Muscle of back (tissue), 13 donors: ENCODE measurements at places on chromosomes 3 and 15. TPM values are rescaled to one million over a fixed set of nuclear protein-coding genes. Genes with fewer than 3 reads are reported as not detected.

DNA sequence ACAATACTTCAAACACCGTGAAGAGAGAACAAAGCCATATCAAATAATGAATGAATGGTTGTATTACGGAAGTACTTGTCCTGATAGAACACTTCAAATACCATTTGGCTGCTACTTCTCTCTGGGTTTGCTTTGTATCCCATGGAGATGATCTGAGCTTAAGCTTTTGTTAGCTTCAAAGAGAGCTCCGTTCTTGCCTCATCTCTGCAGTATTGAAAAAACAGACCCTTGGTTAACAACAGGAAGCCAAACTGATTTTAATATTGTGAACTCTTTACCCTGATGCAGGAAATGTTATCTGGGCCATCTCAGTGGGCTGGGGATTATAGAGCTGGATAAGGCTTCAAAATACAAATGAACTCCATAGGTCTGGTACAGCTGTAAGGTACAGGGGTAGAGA, 101.0 kb downstream of the CHL1 start:
- no peak for DNase-seq

The VEPH1 gene
- 1.7 TPM for polyA plus RNA-seq

The GOLGA8R gene
- 6.8 TPM for polyA plus RNA-seq

The RBPMS2 gene
- polyA plus RNA-seq = 5.6 TPM

GRCh38 chr3:30692498-30693130, 86.2 kb downstream of the TGFBR2 start:
- DNase-seq = no peak

DNA sequence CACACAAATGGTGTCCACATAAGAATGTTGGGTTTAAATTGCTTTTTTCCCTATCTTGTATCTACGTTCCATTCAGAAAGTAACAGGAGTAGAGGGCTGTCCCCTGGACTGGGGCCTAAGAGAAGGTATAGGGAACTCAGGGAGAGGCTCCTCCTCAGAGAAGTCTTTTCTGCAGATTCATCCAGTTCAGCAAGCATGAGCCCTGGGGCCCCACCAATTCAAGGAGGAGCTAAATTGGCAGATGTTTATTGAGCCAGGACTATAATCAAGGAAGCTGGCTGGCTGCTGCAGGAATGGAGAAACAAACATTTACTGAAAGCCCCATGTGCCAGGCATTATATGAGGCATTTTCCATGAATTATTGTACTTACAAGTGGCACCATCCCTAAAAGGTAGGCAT, 22.1 kb upstream of the LARS2 start:
- DNase-seq = no peak

DNA sequence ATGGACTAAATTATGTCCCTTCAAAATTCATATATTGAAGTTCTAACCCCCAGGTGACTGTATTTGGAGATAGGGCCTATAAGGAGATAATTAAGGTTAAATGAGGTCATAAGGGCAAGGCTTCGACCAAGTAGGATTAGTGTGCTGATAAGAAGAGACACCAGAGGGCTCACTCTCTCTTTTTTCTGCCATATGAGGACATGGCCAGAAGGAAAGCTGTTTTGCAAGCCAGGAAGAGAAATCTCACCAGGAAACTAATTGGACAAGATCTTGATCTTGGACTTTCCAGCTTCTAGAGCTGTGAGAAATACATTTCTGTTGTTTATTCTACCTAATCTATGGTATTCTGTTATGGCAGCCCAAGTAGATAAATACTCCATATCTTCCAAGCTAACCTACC, 503.6 kb upstream of the NAALADL2 start:
- DNase-seq = no peak

- peak; percentile 27 for DNase-seq
Measured at GRCh38 chr3:161475905-161476304, 20.7 kb upstream of the OTOL1 start.

- DNase-seq = no peak
Measured at GRCh38 chr15:71822890-71823630, 12.7 kb downstream of the NR2E3 start.

The SLC6A6 gene
- 3.6 TPM for polyA plus RNA-seq

The UBAP1L gene
- polyA plus RNA-seq = 3.1 TPM

GRCh38 chr15:92848464-92848851, 51.7 kb upstream of the CHD2 start:
- no peak for DNase-seq

The CDHR4 gene
- polyA plus RNA-seq = not detected

DNA sequence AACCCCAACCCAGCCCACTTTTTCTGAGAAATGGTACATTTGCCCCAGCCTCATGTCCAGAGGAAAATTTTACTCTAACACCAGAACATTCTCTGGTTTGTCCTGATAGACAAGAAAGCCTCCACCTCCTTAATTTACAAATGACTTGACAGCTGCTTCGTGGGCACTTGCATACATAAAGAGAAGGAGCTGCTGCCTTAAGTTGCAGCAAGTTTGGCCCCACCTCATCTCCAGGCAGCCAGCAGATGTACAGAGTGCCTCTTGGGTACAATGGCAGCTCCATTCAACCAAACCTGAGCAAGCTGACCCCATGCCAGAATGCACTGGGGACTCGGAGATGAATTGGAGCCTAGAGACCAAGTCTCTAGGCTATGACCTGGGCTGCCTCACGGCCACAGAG, 6.2 kb upstream of the H1-8 start:
- DNase-seq = no peak
